ENCODE measurements at places on chromosomes 5 and 9.

- no peak for DNase-seq
Measured at GRCh38 chr5:90221951-90222350, 187.6 kb downstream of the CETN3 start.

GRCh38 chr5:135977375-135977928 is 22.7 kb upstream of the LECT2 start:
- DNase-seq = peak; percentile 94

DNA sequence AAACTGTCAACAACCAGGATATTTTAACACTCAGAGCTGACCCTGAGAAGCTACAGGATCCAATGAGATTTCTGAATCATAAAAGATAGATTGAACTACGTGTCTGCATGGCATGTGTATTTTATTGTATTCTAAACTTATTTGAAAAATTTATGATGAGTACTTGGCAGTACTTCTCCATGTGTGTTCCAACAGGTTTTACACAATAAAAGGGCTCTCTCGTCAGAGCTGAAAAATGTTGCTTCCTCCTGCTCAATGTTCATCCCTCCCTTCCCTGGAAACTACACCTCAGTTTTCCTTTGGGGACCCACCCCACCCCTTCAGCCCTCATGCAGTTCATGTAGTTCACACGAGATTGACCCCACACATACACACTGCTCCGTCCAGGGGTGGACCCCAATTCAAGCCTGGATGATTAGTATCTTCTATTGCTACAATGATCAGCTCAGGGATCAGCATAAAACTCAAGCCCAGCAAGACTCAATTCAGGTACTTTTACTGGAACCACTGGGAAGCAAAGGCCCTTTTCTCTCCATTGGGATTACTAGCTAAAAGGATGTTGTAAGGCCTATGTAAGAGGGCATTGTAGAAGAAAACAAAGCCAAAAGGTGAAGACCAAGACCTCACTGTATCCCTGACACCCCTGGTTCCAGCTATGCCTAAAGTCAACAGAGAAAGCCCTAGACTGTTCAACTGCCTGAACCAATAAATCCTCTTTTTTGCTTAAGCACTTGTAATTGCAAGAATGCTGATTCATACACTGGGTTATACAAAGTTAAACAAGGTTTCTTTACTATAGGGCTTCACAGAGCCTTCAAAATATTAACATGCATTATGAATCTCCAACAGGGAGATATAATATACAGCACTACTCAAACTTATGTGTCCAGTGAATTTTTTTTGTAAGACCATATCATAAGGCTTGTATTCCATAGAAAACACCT is 112.6 kb downstream of the SAXO1 start:
- no peak for DNase-seq

- DNase-seq = no peak
Measured at GRCh38 chr5:18395126-18396110, 761.2 kb downstream of the TAF11L14 start.
